ENCODE measurements at places on chromosomes 4 and X.

DNA sequence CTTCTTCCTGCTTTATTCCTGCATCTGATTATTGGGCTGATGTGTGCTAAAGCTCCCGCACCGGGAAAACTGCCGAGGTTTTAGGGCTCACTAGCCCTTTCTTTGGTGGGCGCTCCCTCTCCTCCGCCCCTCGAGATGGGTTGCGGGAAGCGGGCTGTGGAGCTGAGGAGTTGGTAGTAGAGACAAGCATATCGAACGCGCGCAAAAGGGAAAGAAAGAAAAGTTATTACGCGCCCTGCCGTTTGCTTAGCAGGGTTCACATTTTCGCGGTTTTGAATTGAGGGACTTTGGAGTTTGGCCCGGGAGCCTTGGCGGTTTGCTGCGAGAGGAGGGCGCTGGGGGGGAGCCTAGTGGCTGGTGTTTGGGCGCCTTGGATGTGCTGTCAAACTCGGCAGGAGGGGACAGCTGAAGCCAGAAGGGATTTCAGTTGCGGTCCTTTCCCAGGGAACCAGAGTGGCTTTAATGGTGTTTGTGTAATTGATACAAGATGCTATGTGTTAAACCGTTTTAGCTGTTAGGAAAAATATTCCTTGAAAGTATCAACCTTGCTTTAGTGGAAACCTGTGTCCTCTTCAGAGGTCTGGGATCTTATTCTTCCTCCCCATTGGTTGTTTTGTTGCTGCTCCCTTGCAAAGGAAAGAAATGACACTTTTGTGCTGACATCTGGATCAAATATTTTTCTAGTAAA lies 1.1 kb downstream of the GAB1 start:
- peak; percentile 55 for DNase-seq

DNA sequence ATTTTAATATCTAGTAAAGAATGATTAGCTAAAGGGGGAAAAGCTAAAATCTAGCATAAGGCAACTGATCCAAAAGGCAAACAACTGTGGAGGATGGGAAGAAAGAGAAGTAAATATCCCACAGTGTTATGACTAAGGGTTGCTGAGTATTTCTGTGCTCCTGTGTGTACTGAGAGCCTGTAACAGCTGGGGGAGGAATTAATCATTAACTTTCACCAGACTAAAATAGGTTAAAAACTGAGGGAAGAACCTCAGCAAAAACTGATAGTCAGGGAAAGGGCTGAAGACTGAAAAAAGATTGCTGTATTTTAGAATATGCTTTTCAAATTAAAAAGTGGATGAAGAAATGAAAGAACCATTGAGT lies 365.9 kb downstream of the CXXC4 start:
- DNase-seq: no peak

GRCh38 chrX:103363046-103363445 lies 6.7 kb downstream of the TCEAL9 start:
- DNase-seq: no peak

DNA sequence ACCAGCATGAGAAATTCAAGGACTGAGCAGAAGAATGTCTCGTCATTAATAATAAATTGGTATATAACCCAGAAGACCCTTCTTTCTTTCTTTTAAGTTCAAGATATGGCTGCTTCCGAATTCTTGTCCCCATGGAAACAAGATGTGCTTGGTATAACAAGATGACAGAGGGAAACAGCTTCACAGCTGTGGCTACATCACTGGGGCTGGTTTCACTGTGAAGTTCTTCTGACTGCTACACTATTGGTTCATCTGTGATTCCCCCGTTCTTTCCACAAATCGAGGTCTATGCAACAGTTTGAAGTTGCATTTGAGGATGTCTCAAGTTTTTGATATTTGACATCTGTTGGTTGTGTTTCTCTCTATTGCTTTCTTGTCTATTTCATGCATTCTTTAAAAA lies 12.3 kb upstream of the DTHD1 start:
- DNase-seq: no peak

- no peak for DNase-seq
These were observed 31.5 kb downstream of the DCTD start for GRCh38 chr4:182885738-182886077.

DNA sequence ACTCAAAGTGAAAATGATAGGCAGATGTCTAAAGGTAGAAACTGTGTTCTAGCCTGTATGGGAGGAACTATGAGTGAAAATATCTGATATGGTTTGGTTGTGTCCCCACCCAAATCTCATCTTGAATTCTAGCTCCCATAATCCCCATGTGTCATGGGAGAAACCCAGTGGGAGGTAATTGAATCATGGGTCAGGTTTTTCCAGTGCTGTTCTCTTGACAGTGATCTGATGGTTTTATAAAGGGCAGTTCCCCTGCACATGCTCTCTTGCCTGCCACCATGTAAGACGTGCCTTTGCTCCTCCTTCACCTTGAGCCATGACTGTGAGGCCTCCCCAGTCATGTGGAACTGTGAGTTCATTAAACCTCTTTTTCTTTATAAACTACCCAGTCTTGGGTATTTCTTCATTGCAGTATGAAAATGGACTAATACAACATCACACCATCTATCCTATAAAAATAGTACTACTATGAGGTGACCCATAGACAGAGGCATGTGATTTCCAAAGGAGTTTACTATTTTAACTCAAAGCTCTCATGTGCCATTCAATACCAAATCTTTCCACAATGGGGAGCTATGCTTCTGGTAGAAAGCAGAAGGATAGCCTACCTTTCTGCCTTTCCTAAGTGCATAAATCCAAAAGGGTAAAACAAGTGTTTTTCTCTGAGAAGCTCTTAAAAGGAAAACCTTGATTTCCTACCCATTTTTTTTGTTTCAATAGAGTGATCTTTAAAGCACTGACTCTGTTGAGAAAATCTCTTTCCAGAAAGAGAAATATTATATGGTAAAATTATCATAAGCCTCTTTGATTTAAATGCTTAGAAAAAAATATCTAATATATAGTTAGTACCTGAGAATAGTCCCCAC lies 38.8 kb downstream of the SEC31A start:
- no peak for DNase-seq

GRCh38 chrX:3532581-3533085 lies 180.8 kb downstream of the PRKX start:
- DNase-seq: no peak

DNA sequence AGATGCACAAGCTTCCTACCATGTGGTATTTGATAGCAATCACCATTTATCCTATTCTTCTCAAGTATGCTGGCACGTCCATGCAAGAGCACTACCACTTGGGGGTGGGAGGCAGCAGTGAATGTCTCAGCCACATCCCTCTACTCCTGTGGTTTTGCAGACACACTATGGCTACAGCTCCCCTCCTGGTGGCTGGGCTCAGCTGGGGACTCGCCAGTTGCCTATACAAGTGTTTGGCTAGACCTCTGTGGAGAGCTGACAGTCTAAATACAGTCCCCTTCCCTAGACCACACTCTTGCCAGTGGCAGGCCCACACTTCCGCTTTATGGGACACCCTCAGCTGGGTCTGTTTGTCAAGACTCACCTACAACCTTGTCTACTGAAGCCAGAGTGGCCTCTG lies 53.2 kb downstream of the ADGRA3 start:
- no peak for DNase-seq

GRCh38 chr4:83170952-83171399 lies 56.4 kb upstream of the PLAC8 start:
- DNase-seq: no peak

DNA sequence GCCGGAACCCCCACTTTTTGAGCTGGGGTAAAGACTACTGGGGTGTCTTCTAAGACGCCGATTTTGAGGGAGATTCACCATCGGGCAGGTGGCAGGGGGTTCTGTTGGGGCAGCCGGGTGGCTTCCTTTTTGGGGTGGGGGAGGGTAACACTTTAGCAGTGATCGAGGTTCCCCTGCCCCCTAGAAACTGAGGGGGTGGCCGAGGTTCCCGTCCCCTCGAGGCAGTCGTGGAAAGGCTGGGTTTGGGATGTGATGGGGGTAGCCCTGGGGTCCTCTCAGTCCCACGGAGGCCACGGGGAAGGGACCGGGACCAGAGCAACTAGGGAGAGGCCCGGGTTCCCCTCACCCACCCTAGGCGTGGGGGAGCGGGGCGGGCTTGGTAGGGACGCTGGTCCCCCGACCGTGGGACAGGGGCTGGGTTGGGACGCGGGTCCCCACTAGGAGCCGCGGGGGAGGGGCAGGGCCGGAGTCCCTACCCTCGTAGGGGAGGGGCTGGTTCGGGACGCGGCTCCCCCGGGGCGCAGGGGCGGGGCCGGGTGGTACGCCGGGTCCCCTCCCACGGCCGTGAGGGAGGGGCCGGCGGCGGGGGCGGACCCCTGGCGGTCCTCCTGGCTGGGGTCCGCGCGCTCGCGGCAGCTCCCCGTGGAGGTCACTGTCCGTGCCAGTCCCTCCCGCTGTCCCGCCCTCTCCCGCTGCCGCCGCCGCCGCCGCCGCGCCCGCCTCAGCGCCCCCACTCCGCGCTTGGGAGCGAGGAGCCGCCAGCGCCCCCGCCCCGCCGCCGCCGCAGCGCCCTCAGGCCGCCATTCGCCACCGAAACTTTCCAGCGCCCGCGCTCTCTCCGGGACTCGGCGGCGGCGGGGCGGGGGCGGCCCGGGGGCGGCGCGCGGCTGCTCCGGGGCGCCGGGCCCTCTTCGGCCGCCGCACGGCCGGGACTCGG lies at the start of gene TBL1X:
Gene TBL1X, plus strand, starts transcription at position 624 of the 937 bp plus-strand sequence. CDS start 188,529 bp downstream, outside the sequence.
- DNase-seq: peak; percentile 68

GRCh38 chrX:108731153-108731552 lies 5.2 kb downstream of the IRS4 start:
- no peak for DNase-seq

DNA sequence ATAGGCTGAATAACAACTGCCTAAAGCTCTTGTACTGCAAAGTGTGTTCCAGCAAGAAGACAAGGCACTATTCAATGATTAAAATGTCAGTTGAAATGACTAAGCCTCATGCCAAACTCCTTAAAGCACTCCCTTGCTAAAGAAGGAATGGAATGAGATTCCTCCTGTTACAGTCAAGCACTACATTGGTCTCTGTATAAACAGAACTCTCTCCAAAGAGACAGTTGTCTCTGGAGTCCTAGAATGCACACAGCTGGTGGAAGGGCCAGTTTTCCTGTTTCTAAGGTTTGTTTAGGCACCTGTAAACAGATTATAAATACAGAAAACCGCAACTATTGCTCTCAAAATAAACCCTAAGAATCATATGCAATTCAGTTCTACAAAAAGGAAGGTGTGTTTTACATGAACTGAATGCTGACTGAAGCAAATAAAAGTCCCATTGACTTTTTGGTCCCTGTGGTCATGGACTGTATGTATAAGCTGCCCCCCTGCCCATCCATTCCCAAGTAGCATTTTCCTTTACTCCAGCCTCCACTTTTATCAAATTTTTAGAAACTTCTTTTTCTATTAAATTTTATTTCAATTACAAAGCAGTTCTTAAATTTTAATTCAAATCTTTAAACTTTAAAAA lies 47.0 kb downstream of the FAT1 start:
- no peak for DNase-seq

DNA sequence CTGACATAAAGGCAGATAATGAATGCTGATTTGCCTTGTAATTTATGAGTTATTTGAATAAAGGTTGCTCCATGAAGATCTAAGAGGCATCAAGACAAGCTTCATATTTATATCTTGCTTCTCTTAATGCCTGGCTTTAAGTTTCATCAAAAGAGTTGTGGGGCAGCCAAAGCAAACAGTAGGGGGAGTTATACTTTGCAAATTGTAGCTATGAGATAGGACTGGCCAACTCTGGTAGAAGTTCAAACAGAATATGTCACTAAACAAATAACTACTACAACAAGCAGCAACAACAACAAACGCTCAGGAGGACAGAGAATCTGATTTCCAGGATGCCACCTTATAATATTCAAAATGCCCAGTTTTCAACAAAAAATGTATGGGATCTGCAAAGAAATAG lies 69.1 kb upstream of the PLAC1 start:
- no peak for DNase-seq

- no peak for DNase-seq
These were observed 821 bp upstream of the NALF2 start for GRCh38 chrX:69503228-69503781.

- DNase-seq: no peak
These were observed 744.0 kb downstream of the FSTL5 start for GRCh38 chr4:161419822-161420221.

DNA sequence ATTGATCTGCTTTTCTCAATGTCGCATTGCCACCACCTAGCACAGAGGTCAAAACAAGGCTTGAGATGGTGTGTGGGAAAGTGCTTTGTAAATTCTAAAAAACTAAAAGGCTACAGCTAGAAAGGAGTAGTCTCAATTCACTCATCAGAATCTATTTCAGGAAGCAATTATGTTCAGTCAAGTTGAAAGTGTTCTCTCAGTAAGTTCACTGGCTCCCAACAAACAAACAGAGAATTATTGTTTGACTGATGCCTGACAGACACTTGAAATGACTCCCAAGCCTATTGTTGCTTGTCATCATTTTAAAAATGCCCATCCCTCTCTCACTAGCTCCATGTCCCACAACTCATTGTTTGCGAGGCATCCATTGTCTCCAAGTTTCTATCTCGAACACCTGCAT lies 419.6 kb upstream of the CPEB2 start:
- no peak for DNase-seq

- no peak for DNase-seq
These were observed 707.8 kb upstream of the AMOT start for GRCh38 chrX:113548308-113549015.

DNA sequence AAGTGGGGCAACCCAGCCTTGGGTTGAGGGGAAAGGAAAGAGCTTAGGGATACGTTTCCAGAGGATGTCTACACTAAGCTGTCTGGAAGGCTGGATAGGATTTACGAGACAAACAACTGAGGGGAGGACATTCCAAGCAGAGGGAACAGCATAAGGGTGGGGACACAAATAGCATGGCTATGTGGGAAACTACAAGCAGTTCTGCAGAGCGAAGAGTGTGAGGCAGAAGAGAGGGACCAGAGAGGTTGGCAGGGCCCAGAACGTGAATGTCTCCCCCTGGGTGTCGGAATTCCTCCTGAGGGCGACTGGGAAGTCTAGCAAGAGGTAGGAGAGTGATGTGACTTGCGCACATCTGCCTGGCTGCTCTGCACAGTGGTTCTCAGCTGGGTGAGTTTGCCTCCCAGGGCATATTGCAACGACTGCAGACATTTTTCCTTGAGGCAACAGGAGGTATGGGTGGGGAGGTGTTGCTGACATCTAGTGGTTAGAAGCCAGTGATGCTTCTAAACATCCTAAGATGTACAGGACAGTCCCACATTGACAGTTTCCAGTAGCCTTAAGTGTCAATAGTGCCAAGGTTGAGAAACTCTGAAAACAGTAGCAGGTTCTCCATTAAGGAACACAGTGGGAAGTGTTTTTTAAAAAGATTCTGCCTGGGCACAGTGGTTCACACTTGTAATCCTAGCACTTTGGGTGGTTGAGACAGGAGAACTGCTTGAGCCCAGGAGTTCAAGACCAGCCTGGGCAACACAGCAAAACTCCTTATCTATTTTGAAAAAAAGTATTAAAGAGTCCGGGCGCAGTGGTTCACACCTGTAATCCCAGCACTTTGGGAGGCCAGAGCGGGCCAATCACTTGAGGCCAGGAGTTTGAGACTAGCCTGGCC lies 9.2 kb downstream of the NDUFA1 start:
- DNase-seq: peak; percentile 64

DNA sequence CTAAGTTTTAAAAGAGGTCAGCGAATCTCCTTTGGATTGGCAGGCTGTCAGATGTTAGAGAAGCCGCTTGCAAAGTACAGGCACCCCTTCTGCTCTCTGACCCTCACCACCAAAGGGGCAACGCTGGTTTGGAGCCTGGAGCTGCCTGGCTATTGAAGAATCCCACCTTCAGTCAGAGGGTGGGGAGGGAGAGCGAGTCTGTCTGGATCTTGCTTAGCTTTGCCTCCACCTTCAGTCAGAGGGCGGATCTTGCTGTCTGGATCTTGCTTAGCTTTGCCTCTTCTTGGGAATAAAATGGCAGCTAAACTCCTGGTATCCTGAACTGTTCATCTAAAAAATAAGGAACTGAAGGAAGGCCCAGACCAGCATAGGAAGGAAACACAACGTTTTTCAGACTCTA lies 7.3 kb downstream of the CCDC110 start:
- DNase-seq: no peak
